ENCODE measurements at places on chromosomes 16 and 17. TPM values are rescaled to one million over a fixed set of nuclear protein-coding genes. Genes with fewer than 3 reads are reported as not detected.

TLCD2 gene
- 4.2 TPM for total RNA-seq

OR1A1 gene
- total RNA-seq: not detected

OR3A3 gene
- not detected for total RNA-seq

CTRB2 gene
- total RNA-seq: not detected

HS3ST3B1 gene
- total RNA-seq: not detected

KRTAP4-9 gene
- total RNA-seq: 1.0 TPM

MCRIP2 gene
- total RNA-seq: 22.4 TPM

ITGB4 gene
- total RNA-seq: 0.95 TPM

WNT9B gene
- not detected for total RNA-seq

TMEM231 gene
- total RNA-seq: 19.4 TPM

IL17C gene
- not detected for total RNA-seq

GLTPD2 gene
- not detected for total RNA-seq

GP1BA gene
- total RNA-seq: not detected

ABR gene
- 47.6 TPM for total RNA-seq

Measured in A673 (cell line).